NCI-H446 treated with DMSO at 0.1 percent for 48 hours (cell line): ENCODE measurements at places on chromosomes 6 and 20.

DNA sequence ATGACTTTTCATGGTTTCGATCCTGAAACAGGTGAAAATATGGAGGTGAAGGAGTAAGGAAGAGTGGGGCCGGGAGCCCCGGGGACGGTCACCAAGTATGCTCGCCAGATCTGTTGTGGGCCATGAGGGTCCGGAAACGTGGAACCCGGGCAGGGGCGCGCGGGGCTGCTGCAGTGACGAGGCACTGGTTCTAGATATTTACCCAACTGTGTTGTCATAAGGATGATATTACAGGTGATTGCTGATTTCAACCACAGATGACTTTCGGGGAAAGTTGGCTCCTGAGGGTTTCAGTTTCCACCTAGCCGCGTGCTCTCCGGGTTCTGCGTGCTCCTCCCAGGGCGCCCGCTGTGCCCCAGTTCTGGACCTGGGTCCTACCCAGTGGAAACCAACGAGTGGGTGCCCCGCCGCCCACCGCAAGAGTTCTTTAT, 12.2 kb downstream of the RAET1G start:
- DNase-seq: no peak

GRCh38 chr6:84061174-84061573, 27.6 kb downstream of the MRAP2 start:
- no peak for DNase-seq

DNA sequence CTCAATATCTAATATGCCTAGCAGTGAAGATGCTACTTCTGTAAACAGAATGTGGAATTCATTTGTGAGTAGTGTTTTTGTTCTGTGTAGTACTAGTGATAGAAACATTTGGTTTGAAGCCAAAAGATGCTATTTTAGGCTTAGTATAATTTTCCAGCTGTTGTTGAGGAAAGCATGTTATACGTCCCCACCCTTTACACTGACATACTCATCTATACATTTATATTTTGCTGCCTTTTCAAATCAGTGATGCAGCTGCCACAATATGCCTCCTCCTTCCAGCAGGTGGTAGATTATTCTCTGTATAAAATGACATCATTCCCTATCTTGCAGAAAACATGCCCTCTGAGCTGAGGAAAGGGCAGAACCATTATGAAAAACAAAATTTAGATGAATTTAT, 1217.6 kb upstream of the GJE1 start:
- DNase-seq: no peak

DNA sequence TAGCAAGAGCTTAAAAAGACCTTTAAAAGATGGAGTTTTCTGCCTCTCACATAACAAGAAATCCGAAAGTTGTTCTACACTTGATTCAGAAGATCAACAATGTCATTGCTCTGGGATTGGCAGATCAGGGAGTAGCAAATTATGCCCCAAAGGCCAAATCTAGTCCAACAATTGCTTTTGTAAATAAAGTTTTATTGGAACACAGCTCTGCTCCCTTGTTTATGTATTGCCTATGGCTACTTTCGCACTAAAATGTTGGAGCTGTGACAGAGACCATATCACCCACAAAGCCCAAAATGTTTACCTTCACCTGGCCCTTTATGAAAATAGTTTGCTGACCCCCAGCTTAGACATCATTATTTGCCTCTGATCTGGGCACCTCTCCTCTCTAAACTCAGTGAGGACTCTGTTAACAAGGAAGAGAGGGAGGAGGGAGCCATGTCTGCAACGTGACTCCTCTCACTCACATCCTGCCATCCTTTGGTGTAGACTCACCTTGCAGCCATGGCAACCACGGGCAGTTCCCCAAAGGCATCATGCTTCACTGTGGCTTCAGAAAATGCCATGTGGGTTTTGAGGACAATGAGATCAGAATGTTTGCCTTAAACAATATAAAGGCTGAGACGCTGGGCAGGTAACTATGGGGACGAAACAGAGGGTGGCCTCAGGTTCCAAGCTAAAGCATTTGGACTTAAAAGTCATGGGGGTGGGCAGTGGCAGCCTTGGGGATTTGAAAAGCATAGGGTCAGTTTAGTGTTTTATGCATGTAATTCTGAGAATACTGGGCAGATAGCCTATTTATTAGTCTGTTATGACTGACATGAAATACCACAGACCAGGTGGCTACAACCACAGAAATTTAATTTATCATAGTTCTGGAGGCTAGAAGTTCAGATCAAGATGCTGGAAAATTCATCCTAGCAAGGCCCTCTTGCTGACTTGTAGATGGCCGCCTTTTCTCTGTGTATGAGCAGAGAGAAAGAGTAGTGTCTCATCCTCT, 149.7 kb upstream of the TNFAIP3 start:
- no peak for DNase-seq

- no peak for DNase-seq
Observed at GRCh38 chr20:58697867-58698703, 5.5 kb downstream of the NPEPL1 start.

DNA sequence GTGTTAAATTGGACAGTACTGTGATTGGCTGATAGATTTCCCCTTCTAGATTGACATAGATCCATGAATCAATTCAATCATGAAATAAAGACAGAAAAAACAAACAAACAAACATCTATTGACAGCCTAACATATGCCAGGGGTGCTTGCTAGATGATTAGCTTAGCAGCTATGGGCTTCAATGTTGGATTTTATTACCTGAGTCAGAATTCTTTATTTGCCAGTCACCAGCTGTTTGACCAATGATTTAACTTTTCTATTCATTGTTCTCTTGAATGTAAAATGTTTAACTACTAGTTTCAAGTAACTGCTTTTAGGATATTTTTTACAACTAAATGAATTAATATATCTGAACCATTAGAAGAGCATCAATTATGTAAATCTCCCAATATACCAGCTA, 901.3 kb upstream of the CITED2 start:
- no peak for DNase-seq

- DNase-seq: no peak
Observed at GRCh38 chr20:57940868-57941522, 231.2 kb upstream of the PMEPA1 start.

- DNase-seq: no peak
Observed at GRCh38 chr6:89409461-89410035, 2.5 kb downstream of the RRAGD start.
